Stimulated activated naive CD4-positive, alpha-beta T cell (primary cell): ENCODE measurements at places on chromosomes 1 and 21.

GRCh38 chr21:42154237-42155044 is 64.5 kb upstream of the ABCG1 start:
- no peak for DNase-seq

DNA sequence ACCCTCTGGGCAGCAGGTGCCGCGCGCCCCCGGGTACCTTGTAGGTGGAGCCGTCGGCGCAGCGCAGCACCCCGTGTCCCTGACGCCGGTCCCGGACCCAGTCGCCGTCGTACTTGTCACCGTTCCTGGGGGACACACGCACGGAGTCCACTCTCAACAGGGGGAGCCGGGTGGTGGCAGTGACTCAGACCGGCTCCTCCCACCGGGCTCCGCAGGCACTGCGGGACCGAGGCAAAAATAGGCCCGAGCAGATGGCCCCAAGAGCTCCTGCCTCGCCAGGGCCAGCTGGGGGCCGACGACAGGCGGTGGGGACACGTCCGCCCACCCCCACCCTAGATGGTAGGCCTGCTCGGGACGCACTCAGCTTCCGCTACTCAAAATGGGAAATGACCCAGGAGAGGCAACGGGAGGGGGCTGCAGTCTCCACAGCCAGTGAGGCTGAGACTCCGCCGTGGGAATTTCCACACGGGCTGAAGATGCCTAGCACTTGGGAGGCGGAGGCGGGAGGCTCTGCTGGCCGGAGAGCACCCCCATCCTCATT is 6.3 kb downstream of the MORN1 start:
- no peak for DNase-seq

DNA sequence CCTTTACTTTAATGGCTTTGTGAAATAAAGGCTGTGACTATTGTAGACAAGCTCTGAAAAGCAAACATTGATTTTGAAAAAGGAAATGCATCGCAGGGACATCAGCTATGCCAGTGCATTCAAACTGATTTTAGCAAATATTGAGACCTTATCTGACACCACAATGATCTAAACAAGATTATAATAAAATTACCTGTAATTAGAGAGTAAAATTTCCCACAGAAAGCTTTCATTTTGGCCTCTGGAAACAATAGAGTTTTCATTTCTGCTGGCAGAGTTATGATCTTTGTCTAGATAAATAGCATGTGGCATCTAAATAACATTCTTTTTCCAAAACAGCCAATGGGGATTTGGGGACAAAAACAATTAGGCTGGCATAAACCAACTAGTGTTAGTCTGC is 650.4 kb upstream of the PRMT6 start:
- DNase-seq, result no peak

DNA sequence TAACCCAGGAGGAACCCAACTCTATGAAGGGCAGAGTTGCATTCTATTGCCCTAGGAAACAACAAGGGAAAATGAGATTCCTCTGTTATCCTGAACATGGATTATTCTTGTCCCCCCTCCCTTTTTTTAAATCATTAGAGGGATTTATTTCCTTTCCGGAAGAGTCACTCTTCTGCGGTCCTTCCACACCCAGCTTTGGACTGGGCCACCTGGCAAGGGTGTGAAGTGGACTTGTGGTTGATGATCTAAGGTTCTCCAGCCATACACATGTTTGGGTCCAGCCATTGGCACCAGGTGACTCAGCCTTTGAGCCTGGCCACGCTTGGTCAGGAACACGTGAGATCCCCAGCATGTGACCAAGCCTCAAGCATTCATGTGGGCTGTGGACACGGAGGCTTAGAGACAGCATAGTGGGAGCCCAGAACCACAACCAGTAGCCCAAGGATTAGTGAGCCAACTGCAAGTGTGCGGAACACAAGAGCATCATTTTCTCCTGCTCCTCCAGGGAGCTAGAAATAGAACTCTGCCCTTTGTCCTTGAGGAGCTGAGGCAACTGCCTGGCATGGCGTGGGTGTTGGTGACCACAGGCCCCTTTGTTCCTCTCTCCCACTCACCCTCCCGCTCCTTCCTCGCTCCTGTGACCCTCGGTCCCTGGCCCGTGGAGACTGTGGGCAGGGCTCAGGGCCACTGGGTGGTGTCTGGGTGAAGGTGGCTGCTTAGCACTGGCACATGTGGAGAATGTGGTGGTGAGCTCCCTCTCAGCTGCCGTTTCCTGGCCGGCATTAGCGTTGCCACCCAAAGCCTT is 50.1 kb downstream of the NENF start:
- no peak for DNase-seq

GRCh38 chr1:39954870-39955546 is at the start of gene MFSD2A:
Gene MFSD2A (plus strand): TSS chr1:39955145. CDS start chr1:39955293, 148 bp downstream.
- DNase-seq, result peak; percentile 82
